ENCODE measurements at places on chromosomes 2 and 18. TPM values are rescaled to one million over a fixed set of nuclear protein-coding genes. Genes with fewer than 3 reads are reported as not detected.
A peak's percentile ranks its signal among the peaks of the same experiment; 100 is the strongest.

Gene GPR45
- not detected for total RNA-seq

Gene CWC22
- total RNA-seq = 13.5 TPM

DNA sequence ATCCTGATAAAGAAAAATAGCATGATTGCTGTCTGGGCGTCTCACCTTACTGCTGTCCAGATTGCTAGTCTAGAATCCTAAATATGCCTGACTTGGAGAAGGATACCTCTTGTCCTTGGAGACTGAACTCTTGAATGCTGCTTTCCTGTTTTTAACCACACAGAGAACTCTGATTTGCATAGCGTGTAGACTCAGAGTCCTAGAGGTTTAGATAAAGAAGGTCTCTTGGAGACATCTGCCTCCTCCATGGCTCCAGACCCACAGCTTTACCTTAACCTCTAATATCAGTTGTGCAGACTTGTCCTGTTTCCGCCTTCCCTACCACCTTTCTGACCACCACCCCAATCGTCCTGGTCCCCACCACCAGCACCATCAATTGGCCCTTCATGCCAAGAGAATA is 292.6 kb upstream of the CYRIA start:
- DNase-seq = no peak

DNA sequence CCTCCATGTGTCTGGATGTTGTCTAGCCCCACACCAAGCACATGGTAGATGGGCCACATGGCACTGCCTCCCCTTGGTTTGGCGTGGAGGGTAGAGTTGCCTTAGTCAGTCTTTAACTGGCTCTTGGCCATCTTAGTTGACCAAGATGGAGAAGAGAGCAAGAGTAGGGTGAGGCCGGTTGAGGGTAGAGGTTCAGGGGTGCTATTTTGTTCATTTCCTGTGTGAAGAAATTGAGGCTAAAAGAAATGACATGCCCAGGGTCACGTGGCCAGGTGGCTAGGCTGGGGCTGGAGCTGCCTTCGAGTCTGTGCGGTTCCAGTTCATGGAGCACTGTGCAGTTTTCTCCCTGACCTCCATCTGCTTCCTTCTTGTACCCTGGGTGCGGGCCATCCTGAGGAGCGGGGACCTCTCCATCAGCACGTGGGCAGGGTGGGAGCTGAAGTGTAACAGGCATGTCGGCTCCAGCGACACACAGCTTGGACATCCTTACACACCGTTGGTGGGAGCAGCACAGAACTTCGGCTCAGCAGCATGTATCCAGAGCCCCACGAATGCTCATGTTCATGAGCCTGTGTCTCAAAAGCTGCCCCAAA is 213.2 kb downstream of the GBX2 start:
- no peak for DNase-seq

- no peak for DNase-seq
These were observed 595.5 kb downstream of the FBXO15 start for GRCh38 chr18:73552171-73552570.

DNA sequence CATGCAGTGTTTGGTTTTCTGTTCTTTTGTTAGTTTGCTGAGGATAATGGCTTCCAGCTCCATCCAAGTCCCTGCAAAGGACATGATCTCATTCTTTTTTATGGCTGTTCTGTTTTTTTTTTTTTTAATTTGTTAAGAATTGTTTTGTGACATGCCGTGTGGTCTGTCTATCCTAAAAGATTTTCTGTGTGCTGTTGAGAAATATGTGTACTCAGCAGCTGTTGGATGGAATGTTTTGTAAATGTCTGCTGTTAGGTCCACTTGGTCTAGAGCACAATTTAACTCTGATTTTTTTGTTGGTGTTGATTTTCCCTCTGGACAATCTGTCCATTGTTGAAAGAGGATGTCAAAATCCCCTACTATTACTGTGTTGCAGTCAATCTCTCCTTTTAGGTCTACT is 80.4 kb upstream of the WDR75 start:
- DNase-seq = no peak

Gene THOC1
- total RNA-seq = 50.5 TPM

- DNase-seq = peak; percentile 56
These were observed 95.6 kb downstream of the GALNT3 start for GRCh38 chr2:165698444-165698884.

DNA sequence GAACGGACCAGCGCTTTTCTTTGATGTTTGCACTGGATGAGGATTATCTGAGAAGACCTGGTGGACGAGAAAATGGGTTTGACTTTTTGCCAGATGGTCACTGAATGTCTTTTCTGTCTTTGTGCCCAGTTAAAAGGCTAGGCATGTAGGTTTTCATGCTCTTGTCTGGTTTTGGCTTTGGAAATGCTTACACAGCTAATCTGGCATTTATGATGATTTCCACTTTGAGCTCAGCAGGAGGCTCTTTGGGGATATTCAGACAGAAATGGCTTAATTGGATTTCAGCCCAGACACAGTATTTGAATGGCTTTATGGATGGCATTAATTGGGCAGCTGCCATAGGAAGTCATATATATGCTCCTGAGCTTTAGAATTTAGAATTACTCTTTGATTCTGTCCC is 59.6 kb downstream of the NCK2 start:
- DNase-seq = no peak

Gene ST8SIA3
- not detected for total RNA-seq

- DNase-seq = no peak
These were observed 49.1 kb upstream of the IGFBP2 start for GRCh38 chr2:216584112-216584511.

Gene ANKRD44
- 8.1 TPM for total RNA-seq

Gene SCG2
- total RNA-seq = not detected

- no peak for DNase-seq
These were observed 84.1 kb downstream of the EPAS1 start for GRCh38 chr2:46381263-46381849.

Gene MARCO
- total RNA-seq = not detected

- no peak for DNase-seq
These were observed 11.1 kb downstream of the ONECUT2 start for GRCh38 chr18:57446322-57446721.

Gene ZC3H6
- total RNA-seq = 3.0 TPM

- no peak for DNase-seq
These were observed 68.3 kb downstream of the FAM117B start for GRCh38 chr2:202703091-202703490.

Gene CHRND
- total RNA-seq = not detected

DNA sequence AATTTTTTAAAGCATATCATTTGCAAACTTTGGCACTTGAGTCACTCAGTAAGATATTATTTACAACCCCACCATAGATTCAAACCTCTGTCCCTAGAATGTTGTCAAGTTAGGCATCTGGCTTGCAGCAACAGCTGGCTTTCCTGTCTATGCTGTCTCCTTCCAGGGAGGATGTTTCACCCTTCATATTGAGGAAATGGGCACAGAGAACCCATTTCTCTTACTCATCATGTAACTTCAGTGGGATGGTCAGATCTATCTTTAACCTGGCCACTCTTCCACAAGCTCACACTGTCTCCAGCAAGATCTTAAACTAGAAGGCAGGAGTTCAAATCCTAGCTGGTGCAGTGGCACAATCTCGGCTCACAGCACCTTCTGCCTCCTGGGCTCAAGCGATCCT is 15.8 kb downstream of the LCT start:
- no peak for DNase-seq

DNA sequence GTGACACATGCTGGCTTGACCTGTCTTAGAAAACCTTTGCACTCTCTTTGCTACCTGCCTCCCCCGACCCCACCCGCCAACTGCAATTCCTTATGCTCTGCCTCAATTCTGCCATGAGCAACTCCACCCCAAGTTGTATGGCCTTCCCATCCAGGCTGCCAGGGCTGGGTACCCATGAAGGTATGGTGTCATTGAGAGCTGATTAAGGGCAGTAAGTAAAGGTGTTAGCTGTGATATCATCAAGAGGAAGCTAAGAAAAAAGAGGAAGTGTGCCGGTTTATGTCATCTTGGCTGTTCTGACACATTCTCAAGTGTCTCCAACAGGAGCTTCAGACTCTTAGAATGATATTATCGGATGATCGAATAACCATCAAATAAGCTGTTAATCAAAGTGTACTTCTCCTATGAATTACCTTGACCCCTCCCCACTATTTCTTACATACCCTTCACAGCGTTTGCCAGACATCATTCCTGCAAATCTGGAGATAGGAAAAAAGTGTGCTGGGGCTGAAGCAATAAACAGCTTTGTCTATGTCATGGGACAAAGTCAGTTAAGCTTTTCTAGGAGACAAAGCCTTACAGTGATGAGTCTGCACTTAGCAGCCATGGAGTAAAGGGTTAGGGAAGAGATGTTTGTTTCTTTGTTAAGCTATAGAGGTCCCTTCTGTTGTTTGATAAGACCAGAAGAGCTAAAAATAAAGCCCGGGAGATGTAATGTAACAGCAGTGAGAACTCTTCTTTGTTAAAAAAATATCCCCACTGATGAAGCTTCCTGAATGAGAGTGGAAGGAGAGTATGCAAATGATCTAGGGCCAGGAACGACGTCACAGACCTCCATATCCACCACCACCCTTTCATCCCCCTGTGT is 40.4 kb upstream of the SMAD2 start:
- DNase-seq = no peak

- DNase-seq = no peak
These were observed 21.2 kb downstream of the RNF149 start for GRCh38 chr2:101287303-101287702.

Gene DSEL
- 4.5 TPM for total RNA-seq
